ENCODE measurements at places on chromosomes 3 and 15.

DNA sequence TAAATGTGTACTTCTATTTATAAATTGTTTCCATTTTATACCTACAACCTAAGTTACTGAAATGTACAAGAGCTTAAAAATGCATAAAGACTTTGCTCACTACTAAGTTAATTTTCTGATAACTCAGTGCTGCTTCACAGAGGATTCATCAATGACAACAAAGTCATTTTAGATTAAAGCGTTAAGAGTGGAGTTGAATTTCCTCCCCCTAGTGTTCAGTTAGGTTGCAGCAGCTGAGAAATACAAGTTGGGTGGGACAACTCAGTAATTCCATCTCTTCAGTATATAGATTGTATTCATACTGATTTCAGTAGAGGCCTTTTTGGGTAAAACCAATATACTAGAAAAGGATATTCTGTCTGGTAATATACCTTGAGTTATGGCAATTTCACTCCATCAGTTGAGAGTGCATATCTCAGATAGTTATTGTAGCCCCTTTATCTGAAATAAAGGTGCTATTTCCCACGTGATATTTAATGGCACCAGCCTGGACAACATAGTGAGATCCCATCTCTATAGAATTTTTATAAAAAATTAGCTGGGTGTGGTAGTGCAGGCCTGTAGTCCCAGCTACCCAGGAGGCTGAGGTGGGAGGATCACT is 6.9 kb upstream of the RPL35A start:
- no peak for DNase-seq

DNA sequence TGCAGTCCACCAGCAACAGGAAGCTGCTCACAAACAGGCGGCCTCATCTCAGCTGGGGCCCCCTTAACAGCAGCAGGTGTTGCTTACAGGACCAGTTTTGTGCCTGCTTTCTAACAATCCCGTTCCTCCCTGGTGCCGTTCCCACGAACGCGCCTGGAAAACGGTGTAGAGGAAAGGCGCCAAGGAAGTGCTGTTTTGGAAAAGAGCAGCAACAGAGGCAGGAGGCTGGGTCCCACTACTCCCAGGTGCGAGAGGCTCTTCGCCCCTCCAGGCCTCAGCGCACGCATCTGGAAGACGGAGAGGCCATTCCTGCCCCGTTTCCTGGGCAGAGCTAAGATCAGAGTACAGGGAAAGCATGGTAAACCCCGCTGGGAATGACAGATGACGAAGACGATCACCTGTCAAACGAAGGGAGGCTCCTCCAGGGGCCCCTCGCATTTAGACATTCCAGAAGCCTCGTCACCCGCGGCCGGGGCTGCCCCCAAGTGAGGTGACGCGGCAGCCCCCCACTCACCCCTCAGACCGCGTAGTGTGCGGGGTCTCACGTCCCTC is 603 bp downstream of the SCAPER start:
- peak; percentile 37 for DNase-seq

- DNase-seq: peak; percentile 67
Observed at GRCh38 chr3:32374788-32375595, 16.7 kb upstream of the CMTM7 start.

- DNase-seq: peak; percentile 54
Observed at GRCh38 chr3:71702131-71703024, 22.8 kb downstream of the EIF4E3 start.

DNA sequence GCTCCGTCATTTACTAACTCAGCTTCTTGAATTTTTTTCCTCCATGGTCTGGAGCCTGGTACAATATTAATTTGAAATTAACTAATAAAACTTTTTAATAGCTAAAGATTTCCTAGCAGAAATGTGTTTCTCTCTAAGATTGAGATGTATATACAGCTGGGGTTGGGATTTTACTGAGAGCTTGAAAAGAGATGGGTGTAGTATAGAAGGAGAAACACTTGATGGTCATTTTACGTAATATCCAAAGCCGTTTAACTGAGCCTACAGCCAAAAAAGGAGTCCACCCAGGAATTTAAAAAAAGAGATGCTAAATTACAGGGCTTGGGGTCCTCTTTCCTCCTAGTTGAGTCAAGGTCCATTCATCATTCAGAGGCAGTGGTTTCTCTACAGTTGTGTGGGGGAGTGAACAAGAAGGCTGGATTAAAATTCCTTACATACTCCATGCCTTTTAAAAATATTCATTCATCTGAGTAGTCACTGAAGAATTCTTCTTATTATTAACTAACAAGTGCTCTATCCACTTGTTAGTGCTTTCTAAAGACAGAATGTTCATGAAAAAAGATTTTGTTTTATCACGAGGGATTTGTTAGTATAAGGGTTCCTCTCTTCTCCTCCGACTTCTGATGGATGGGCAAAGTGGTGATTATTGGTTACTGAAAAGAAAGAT is 255.3 kb upstream of the IL12A start:
- DNase-seq: no peak

GRCh38 chr3:6806991-6807390 is 53.9 kb upstream of the GRM7 start:
- DNase-seq: no peak

DNA sequence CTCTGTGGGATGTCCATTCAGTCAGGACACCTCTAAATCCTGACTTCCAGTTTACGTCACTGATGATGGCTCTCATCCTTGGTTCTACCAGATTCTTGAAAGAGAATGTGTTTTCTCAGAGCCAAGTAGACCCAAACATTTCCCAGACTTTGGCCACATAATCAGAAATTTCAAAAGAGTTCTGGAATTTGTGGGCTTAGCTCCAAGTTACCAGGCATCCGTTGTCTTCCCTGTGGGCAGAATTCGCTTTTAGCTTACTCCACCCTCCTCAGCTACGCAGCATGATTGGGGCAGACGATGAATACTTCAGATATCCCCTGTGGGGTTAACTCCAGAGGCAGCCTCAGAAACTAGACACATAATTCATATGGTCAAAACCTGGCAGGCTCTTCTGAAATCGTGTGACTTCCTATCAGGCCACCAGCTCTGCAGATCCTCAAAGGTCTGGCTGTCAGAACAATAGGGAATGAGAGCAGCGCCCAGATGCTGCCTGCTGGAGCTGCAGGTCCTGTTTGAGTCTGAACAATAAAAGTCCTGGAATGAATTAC is 30.6 kb downstream of the CRTC3 start:
- DNase-seq: no peak

DNA sequence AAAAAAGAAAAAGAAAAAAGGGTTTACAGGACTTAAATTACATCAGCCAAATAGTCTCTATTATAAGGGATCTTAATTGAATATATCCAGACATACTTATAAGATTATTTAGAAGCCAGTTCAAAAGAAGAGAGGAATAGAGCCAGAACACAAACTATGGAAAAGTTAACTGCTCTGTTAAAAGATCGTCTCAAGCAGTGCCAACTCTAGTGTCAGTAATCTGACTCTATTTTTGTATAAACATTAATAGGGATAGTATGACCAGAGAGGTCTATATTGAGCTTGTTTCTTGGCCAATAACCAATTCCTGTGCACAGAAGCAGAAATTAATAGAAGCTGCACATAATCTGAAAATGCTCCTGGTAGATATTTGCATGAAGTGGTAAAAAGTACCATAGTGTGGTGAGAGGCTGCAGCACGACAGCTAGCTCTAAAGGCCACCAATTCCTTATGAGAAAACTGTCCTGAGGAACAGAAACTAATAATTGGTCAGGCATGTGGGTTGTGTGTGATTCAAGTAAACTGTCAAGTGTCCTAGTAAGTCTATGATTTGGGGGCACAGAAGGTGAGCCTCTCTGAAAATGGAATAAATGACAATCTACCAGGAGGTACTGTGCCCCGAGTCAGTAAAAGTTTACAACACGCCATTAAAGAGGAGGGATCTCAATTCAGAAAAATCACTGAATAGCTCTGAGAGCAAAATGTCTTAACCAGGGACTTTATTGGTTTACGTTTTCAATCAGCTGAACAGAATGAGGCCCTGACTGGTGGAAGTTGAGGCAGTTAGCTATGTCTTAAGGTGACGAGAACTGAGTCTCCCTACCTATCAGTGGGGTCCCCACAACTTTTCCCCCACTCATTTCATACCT is 51.5 kb upstream of the NANOGP8 start:
- no peak for DNase-seq

DNA sequence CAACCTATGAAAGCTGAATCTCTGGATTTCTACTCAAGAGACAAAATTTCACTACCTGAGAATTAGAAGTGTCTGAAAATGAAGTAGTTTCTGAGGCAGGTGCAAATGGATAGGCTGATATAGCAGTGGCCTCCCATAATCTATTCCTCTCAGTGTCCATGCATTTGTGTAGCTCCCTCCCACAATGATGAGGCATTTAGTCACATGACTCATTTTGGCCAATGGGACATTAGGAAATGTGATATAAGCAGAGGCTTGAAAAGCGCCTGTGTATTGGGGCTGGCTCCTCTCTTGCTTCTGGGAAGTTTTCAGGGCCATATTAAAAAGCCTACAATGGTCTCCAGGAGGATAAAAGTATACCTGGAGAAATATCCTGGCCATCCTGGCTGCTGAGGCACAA is 79.7 kb upstream of the MRPL3 start:
- no peak for DNase-seq

GRCh38 chr3:94294806-94295205 is 231.9 kb downstream of the NSUN3 start:
- no peak for DNase-seq

GRCh38 chr3:179330438-179330837 is 7.6 kb downstream of the ZNF639 start:
- DNase-seq: no peak

DNA sequence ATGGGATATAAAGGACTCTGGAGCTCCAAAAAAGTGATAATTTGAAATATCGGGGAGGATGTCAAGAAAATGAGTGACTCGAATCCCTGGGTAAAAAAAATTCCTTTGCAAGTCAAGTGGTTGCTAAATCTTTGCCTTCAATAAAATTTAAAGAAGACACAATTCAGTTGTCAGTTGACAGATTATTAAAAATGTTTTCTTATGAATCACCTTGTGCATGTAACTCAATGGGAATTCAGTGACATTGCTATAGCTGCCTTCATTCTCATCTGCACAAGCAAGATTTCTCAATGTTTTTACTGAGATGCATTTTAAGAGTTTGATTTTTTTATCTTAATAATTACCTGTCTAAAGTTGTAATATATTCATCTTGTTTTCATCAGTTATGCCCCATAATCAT is 264.0 kb upstream of the IL12A start:
- no peak for DNase-seq

- DNase-seq: no peak
Observed at GRCh38 chr3:131702146-131702545, 199.4 kb upstream of the MRPL3 start.

GRCh38 chr3:66186545-66186944 is 34.3 kb upstream of the SLC25A26 start:
- no peak for DNase-seq

DNA sequence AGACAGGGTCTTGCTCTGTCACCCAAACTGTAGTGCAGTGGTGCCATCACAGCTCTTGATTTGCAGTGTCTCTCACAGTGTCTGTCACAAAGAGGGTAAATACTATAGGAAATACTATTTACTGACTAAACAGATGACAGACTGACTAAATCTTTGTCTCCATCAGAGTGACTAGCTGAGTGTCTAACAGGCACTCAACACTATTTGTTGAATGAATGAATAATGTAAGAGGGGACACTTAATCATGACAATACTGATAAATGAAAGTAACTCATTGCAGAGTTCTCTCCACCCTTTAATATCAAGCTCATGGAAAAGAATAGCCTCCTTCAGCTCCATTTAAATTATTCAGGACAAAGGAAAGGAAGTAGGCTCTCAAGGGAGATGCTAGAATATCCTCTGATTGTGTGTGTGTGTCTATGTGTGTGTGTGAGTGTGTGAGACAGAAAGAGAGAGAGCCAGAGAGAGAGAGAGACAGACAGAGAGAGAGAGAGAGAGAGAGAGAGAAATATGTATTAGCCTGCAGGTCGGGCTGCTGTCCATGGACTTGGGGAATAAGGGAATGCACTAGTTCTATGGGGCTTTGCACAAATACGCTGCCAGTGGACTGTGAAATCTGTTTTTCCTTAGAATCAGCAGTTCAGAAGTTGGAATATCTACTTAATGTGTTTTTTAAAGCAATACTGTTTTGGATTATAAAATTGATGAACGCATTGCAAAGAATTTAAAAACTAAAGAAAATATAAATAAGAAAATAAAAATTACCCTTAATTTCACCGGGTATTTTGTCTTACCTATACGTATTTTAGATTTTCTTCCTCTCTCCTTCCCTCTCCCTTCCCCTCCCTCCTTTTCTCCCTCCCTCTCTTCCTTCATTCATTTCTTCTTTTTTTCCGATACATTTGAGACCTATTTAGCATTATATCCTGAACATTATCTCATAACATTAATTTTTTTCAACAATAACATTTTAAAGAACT is 132.9 kb upstream of the LRIG1 start:
- no peak for DNase-seq

DNA sequence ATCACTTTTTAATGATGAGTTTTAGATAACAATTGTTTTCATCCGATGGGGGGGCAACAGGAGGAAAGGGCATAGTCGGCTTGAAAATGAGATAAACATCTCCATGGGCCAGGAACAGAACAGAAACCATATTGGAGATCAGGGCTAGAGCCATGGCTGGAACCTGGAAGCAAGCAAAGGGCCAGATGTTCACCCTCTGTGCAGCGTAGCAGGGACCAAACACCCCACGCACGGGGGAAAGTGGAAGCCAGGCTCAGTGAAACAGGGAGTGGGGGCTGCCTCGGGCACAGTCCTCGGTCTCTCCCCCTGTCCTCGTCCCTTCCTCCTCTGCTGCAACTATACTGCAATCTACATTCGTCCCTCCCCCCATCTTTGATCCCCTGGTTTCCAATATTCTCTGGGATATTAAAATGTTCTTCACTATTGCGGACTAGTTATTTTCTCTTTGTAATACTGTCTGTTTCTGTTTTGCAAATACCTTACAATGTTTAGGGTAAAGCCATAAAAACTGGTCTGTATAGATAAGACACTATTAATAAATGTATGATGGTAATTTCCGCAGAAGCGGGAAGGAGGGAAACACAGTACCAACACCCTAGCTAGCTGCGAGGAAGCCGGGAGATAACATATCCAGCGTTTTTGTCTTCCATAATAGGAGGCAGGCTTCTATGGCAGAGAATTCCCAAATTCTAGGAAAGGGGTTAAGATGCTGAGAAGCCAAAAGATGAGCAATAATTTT is 121.5 kb downstream of the XXYLT1 start:
- DNase-seq: no peak

GRCh38 chr3:55558316-55558715 is 71.2 kb upstream of the WNT5A start:
- DNase-seq: no peak

- no peak for DNase-seq
Observed at GRCh38 chr3:157859541-157859940, 246.7 kb downstream of the SHOX2 start.

- no peak for DNase-seq
Observed at GRCh38 chr3:12948371-12948770, 107.0 kb upstream of the RPL32 start.

DNA sequence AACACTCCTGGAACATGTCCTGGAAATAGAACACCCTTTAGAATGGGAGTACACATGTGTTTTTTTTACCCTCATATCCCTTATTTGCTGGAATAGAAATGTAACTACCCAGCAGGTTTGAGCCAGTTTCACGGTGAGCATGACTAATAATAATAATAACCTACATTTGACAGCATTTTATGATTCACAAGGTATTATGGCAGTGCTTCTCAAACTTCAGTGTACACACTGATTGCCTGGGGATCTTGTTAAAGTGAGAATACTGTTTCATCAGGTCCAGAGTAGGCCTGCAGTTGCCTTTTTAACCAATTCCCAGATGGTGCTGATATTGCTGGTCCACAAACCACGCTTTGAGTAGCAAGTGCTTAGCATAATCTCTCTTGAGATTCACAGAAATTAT is 63.9 kb downstream of the NFKBIZ start:
- no peak for DNase-seq
